Activated T-cell treated with anti-CD3 and anti-CD28 coated beads, Interleukin-2, amount 50 U/mL, for 1 hour (primary cell): ENCODE measurements at places on chromosomes 13 and 19.

DNA sequence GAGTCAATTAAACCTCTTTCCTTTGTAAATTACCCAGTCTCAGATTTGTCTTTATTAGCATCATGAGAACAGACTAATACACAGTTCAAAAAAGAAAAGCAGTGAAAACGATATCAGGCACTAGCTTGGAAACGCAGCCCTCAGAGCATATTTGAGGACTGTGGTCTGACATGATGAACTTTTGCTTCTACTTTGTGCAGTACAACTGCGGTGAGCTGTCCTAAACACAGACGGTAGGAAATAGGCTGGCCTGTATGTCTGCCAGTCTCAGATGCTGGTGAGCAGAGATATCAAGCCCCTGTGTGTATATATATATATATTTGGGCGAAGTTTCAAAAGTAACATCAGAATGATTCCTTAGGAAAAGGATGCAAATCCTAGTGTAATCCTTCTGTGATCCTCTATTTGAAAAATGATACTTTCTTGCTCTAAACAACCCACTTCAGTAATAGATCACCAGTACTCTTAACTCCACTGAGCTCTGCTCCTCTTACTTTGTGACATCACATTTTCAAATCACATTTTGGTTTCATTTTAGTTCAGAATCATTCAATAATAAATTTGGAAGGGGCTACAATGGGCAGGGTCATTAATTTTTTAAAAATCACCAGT, 74.4 kb downstream of the TNFRSF19 start:
- no peak for DNase-seq

DNA sequence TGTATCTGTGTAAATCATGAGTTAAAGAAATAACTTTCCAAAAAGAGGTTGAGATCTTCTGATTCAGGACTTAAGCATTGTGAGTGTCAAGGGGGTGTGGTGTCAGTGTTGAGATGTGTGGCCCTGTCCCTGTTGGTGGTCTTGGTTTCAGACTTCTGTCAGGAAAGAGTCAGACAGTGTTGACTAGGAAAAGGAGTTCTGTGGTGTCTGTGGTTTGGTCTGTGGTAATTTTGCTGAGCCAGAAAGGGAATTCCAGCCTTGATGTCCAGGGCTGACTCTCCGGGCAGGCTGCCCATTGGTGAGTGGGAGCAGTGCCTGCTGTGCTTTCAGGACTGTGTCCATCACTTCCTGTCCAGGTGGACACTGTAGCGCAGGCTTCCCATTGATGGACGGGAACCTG, 39.8 kb upstream of the IGFL4 start:
- no peak for DNase-seq

GRCh38 chr19:6632002-6632621, 37.8 kb downstream of the TNFSF14 start:
- DNase-seq: peak; percentile 50

DNA sequence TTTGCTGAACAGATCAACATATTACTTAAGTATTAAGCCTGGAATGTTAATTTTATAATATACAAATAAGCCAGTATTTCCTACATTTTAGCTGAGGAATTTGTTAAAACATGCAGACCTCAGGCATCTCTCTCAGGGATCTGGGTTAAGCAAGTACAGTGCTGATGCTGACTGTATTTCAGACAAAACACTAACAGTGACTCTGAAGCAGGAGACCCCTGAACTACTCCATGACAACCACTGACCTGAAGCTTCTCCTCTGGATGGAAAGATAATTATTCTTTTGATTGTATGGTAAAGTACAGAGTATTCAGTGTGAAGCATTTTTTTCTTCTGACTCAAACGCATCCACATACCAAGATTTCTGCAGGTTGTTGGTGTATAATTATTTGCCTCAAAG, 680.8 kb downstream of the LIG4 start:
- DNase-seq: no peak

DNA sequence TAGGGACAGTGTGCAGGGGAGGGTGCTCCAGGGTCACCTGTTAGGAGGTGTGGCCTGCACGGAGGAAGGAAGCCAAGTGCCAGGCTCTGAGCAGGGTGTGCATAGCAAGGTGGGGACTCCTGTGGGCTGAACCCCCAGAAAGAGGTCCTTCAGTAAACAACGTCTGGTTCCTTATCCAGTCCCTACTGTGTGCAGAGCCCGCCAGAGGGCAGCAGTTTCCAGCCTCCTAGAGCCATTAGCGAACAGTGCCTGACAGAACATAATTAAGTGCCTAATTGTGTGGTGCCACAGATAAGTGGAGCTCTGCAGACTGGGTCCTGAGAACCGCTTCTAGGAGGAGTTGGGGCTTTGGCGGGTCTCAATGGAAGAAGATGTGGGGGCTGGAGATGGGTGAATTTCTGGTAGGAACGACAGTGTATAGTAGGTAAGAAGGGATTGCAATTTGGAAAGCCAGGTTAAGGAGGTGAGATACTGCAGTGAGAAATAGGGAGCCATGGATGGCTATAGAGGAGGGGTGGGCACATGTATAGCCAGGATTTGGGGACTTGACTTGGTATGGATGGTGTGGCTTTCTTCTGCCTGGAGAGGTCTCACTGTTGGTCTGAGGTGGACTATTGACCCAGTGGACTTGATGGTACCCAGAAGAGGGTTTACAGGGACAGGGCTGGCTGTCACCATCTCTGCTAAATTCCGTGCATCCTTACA, 323.1 kb downstream of the ZNF536 start:
- no peak for DNase-seq

DNA sequence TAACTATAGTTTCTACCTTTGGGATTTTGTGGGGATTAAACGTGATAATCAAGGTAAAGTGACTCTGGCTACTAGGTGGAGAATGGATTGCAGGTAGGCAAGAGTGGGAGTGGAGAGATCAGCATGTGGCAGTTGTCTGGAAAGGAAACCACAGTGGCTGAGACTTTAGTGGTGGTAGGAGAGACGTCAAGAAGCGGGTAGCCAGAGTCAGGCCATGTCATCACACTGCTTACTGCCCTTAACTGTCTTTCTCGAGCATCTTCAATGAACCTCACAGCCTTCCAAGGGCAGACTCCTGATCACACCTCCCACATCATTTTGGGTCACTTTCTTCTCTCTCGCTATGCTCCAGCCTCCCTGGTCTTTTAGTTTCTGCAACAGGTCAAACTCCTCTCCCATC, 28.6 kb upstream of the MBNL2 start:
- no peak for DNase-seq

DNA sequence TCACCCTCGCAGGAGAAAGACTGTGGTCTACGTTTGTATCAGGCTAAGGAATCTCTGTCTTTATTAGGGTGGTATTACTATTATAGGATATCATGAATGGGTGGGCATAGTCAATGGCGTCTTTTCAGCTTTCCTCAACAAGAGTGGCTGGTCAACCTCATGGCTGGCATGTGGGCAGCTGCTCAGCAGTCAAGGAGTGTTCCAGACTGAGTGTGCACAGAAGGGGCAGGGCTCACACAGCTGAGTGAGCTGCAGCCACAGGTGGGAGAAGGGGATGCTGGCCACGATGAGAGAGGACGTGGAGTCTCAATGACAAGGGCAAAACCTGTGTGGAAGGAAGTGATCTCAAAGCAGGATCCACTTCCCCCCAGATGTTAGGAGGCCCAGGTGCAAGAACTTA, 54.7 kb downstream of the SLC7A1 start:
- DNase-seq: no peak

- no peak for DNase-seq
These were observed 140.0 kb downstream of the IRS2 start for GRCh38 chr13:109646423-109646822.

DNA sequence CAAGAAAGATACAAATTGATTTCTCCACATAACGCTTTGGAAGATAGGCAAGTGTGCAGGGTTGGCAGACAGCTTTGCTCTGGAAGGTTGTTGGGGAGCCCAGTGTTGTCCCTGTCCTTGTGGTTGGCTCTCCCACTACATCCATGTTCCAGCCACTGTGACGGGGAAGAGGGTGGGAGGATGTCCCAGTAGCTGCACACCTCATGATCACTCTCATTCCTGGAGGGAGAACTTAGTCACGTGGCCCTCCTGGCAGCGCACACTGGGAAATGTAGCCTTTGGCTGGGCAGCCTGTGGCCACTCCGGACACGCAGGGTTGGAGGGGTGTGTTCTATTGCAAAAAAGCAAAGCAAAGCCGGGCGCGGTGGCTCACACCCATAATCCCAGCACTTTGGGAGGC, 9.9 kb downstream of the POLD1 start:
- DNase-seq: no peak

- DNase-seq: no peak
These were observed 51.6 kb upstream of the MIR17HG start for GRCh38 chr13:91295712-91296410.

DNA sequence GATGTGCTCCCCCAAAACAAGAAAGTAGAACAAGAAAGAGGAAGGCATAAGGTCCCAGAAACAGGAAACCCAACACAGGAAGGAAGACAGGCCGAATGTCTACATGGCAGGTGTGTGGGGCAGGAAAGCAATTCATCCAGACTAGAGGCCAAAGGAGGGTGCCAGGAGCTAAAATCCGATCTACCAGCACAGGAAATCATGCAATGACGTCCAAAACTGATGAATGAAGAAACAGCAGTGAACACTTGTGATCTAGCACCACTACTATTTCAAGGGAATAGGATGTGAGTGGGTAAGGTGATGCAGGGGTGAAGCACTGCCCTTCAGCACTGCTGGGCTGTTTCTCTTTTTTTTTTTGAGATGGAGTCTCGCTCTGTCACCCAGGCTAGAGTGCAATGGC, 59.1 kb downstream of the DOCK9 start:
- DNase-seq: no peak

GRCh38 chr19:7925171-7925851, 624 bp downstream of the CTXN1 start:
- DNase-seq: peak; percentile 81

DNA sequence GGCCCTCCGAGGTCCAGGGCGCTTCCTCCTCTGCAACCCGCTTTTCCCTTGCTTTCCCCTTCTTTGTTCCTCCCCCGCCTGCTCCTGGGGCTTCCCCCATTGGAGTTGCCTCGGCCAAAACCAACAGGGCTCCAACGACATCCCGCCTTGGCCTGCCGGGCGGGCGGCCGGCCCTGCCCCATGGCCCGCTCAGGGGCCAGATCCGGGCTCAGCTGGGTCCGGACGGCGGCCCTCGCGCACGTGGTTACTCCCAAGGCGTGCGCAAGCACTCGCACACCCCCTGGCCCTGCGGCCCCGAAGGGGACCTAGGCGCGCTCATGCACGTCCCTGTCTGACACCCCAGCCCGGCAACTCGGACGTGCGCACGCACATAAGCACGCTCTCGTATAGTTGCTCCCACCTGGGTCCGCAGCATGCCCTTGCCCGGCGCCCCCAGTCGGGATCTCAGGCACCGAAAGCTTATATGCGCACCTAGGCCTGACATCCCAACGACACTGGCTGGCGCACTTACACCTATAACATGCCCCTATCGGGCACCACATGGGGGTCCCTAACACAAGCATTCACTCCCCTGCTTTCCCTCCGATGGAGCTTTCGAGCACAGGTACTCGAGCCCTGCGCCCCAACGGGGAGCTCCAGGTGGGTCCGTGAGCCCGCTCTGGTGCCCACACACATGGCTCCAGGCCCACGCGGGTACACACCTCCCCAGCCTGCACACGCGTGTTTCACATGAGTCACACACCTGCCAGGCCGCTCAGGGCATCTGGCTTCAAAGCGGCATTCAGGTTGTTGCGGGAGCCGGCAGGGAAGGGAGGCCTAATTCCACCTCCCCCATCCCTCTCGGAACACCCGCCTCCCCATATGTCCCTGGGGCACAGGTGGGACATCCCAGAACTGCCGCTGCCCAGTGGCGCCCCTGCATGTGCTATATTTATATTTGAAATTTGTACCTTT, 15.0 kb downstream of the NFIX start:
- no peak for DNase-seq

DNA sequence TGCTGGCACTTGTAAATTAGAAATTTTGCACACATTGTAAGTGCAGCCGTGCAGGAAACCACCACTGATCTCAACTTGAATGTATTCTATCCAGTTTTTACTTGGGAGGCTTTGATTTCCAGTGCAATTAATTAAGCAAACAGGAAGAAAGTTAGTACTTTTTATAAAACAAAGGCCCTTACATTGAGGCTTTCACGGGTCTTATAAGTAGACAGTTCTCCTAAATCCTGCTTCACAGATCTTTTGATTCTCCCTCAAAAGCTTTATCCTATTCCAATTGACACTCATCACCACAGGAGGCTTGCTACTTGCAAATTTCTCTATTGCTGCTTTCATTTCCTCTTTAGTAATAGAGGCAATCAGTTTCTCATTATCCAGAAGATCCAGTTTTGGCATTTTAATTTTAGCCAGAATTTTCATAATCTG, 90.1 kb downstream of the ERCC5 start:
- no peak for DNase-seq

DNA sequence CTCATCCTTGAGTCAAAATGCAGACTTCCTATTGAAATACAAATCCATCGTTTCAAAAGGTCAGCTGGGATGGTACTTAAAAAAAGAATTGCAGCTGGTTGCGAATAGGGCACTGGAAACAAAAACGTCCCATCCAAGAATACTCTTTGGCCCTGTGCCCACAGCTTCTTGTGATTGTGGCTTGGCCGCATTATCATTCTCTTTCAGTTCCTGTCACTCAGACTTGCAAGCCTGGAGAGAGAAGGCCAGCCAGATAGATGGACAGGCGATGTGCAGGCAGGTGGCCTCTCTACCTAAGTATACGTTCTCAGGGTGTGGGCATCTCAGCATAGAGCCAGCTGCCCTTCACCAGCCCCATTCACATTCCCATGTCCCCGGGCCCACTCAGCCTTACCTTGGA, 208.5 kb upstream of the ZNF536 start:
- no peak for DNase-seq

DNA sequence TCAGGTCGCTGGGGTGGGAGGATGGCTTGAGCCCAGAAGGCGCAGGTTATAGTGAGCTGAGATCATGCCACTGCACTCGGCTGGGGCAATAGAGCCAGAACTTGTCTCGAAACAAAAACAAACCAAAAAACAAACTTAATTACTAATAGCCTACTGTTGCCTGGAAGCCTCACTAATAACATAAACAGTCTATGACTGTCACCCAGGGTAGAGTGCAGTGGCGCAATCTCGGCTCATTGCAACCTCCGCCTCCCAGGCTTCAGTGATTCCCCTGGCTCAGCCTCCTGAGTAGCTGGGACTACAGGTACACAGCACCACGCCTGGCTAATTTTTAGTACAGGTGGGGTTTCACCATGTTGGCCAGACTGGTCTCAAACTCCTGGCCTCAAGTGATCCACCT, 18.0 kb downstream of the CATSPERD start:
- DNase-seq: no peak

GRCh38 chr19:2039959-2040646, 10.9 kb downstream of the MKNK2 start:
- no peak for DNase-seq

- DNase-seq: no peak
These were observed 59.7 kb downstream of the SPATA13 start for GRCh38 chr13:24220086-24220703.

DNA sequence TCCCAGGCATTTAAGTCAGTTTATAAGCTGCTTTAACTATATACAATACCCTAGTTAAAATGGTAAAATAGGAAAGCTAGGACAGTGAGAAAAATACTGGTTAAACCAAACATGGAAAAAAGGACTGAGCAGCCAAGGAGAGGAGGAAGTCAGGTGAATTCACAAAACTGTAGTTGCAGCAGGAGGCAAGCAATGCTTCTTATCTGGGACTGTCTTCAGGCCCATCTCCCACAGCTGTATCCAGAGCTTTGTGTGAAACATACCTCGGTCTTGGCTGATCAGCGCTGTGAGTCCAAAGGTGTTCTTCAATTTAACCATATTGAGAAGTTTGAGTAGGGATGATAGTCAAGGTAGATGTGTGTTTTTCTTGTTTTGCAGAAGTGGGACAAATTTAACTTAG, 15.7 kb upstream of the SUPT20H start:
- no peak for DNase-seq
